ENCODE measurements at places on chromosomes 5 and 9. TPM values are rescaled to one million over a fixed set of nuclear protein-coding genes. Genes with fewer than 3 reads are reported as not detected.

DNA sequence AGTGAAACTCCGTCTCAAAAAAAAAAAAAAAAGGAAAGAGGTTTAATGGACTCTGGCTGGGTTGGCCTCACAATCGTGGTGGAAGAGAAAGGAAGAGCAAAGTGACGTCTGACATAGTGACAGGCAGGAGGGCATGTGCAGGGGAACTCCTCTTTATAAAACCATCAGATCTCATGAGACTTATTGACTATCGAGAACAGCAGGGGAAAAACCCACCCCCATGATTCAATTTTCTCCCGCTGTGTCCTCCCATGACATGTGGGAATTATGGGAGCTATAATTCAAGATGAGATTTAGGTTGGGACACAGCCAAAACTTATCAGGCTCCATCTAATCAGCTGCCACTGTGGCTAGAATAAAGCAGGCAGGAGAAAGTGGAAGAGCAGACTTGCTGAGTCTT is 610.4 kb upstream of the NUDT12 start:
- DNase-seq: no peak

DNA sequence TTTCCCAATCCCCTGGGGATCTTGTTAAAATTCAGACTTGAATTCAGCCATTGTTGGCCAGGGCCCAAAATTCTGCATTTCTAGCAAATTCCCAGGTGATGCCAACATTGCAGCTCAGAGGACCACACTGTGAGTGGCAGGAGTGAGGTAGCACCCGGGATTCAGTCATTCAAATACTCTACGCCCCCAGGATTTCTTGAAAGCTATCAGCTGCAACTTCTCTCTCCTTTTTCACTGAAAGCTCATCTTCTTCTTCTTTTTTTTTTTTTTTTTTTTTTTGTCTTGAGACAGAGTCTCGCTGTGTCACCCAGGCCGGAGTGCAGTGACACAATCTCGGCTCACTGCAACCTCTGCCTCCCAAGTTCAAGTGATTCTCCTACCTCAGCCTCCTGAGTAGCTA is 19.3 kb upstream of the ANKH start:
- DNase-seq: no peak

GRCh38 chr5:83750749-83751148 is 30.1 kb upstream of the HAPLN1 start:
- no peak for DNase-seq

DNA sequence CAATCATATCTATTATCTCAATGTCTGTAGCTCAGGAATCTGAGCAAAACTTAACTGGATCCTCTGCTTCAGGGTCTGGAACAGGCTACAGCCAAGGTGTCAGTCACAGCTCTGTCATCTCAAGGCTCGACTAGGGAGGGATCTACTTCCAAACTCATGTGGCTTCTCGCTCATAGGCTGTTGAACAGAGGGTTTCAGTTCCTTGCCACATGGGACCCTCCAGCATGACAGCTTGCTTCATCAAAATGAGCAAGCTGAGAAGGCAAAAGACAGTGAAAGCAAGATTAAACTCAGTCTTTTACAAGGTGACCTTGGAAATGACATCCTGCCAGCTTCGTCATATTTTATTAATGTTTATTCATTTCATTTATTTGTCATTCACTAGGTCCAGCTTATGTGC is 111.7 kb downstream of the GADD45G start:
- DNase-seq: no peak

- no peak for DNase-seq
Measured at GRCh38 chr5:87231037-87231808, 36.5 kb upstream of the RASA1 start.

- no peak for DNase-seq
Measured at GRCh38 chr5:172403817-172404216, 50.5 kb downstream of the SH3PXD2B start.

Gene CFAP90
- total RNA-seq: not detected

Gene FBXL17
- 20.3 TPM for total RNA-seq

Data from glutamatergic neuron (in vitro differentiated cells).